ENCODE measurements at places on chromosomes 6 and 20.

DNA sequence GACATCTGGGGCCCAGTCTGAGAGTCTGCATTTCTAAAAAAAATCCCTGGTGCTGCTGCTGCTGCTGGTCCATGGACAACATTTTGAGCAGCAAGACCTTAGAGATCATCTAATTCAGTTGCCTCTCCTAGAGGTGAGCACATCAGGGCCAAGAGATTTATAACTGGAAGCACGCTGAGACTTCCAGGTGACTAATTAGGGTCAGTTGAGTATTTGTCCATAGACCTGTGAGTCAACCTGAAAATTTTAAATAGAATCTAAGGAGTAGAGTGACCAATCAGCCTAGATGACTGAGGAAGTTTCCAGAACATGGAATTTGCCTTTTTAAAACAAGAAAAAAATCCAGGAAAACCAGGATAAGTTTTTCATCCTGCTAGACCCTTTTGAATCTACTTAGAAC is 221.4 kb downstream of the PKHD1 start:
- no peak for DNase-seq

DNA sequence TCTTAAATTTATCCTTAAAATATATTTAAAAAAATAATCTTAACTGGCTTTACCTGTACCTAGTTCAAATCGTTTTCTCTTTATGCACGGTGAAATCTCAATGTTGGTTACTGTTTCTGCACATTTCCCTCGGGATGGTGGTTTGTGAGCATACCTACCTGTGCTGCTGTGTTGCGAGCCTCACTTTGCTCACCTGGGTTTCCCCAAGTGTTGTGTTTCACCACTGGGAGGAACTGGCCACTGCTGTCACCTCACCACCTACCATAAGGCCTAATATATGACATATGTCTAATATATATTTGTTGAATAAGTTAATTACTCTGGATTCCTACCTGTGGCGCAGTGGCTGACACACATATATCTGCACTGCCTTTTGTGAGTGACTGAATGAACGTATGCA is 493.5 kb upstream of the FLRT3 start:
- no peak for DNase-seq

DNA sequence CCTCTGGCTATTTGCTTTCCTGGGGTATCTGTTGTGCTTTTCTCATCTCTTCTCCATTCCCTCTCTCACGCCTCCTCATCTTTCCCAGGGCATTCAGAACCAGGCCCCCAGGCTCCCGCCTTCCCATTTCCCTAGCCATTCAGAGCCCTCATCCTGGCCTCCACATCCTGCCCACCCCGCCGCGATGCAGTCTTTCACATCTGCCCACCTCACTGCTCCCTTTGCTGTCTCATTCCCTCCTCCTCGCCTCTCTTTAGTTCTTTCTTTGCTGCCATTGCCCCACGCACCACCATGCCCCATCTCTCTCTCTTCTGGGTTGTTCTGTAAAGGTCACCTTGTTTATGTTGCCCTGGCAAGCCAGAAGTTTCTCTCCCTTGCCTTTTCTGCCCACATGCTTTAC is 10.6 kb upstream of the AAR2 start:
- no peak for DNase-seq

- no peak for DNase-seq
These were observed 99.3 kb upstream of the TIAM2 start for GRCh38 chr6:154895841-154896240.

GRCh38 chr6:157268835-157269234 is 54.5 kb downstream of the TMEM242 start:
- DNase-seq: no peak

DNA sequence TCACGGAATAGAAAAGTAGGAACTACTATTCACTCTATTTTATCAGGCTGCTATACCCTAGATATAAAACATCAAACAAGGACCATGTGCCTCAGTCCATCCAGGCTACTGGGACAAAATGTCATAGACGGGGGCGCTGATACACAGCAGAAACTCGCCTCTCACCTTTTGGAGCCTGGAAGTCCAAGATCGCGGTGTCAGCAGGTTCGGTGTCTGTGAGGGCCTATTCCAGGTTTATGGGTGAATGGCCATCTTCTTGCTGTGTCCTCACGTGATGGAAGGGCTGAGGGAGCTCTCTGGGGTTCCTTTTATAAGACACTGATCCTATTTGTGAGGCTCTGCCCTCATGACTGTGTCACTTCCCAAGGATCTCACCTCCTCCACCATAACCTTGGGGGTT is 89.5 kb downstream of the DLL1 start:
- no peak for DNase-seq

Measured in activated effector memory CD4-positive, alpha-beta T cell treated with Interleukin-2 at 50 U/mL for 16 hours (primary cell).